ENCODE measurements at places on chromosomes 12 and 14. TPM values are rescaled to one million over a fixed set of nuclear protein-coding genes. Genes with fewer than 3 reads are reported as not detected.

Gene PCNX1
- total RNA-seq, result 42.6 TPM

Gene GLIPR1L1
- total RNA-seq, result not detected

Gene LUM
- 172 TPM for total RNA-seq

Gene FOXM1
- 2.6 TPM for total RNA-seq

DNA sequence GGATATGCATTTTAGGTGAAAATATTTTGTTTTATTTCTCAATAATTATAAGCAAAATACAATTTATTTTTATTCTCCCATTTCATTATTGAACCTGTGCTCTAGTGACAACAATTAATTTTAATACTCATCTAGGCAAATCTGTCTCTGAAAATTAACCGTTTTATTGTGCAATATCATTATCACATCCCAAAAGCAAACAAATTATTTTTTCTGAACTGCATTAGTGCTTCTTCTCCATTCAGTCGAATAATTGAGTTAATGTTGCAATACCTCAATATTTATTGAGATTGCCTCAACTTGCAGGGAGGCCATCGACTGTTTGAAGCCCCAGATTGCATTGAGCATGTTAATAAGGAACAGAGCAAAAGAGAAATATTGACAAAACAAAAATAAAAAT is 303.2 kb upstream of the LRFN5 start:
- no peak for DNase-seq

GRCh38 chr12:129127211-129127610 is 273.9 kb downstream of the GLT1D1 start:
- DNase-seq, result no peak

DNA sequence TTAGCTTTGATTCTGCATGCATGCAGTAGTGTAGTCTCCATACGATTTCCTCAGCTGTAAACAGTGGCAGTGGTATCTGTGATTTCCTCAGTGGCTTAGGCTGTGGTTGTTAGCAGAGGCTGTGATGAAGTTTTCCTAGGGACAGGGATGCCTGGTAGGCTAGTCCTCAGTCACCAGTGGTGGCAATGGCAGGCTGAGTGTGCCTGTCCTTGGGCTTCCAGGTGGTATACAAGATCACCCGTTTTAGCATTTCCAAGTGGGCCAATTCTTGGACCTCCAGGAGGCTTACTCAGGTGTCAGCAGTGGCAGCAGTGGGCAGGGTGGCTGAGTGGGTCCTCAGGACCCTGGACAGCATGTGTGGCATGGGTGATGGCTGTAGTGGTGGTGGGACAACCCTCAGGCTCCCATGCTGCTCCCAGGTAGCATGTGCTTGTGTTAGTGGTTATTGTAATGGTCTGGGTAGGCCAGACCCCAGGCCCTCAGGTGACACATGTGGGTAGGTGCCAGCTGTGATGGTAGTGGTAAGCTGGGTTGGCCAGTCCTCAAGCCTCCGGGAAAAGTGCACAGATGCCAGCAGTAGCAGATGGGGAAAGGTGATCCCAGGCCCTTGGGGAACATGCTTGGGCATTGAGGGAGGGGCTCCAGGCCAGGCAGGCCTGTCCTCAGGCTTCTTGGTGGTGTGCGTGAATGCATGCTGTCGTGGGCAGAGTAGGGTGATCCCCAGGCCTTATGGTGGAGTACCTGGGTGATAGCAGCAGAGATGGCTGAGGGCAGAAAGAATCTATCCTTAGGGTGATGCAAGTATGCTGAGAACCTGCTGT is 146.5 kb downstream of the PAPOLA start:
- DNase-seq, result peak; percentile 8

DNA sequence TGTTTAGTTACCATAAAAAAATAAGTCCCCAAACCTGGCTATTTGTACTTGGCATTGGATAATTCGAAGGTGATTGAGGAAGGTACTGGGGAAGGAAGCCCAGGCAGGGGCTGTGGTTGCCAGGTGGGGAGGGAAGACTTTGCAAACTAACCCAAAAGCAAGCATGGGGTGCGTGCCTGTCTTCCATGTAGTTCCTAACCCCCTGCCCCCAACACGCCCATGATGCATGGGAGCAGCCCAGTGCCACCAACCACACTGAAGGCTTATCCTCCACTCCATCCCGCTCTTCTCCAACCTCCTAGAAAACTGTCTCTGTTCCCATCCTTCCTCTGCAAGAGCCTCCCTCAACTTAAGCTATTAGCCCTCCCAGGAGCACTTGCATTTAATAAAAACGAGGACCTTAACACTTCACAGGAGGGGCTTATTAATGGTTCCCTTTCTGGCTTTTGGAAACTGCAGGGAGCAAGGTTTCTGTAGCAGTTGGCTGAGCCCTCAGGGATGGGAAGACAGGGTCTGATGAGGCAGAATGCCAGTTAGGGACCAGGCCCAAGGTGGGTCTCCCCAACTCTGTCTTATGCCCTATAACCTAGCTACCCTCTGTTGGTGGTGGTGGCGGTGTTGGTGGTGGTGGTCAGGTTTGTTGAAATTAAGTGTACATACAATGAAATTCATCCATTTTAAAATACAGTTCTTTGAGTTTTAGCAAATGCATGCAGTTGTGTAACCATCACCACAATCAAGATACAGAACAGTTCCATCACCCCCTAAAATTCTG is 96.0 kb downstream of the ZFP36L1 start:
- DNase-seq, result no peak

DNA sequence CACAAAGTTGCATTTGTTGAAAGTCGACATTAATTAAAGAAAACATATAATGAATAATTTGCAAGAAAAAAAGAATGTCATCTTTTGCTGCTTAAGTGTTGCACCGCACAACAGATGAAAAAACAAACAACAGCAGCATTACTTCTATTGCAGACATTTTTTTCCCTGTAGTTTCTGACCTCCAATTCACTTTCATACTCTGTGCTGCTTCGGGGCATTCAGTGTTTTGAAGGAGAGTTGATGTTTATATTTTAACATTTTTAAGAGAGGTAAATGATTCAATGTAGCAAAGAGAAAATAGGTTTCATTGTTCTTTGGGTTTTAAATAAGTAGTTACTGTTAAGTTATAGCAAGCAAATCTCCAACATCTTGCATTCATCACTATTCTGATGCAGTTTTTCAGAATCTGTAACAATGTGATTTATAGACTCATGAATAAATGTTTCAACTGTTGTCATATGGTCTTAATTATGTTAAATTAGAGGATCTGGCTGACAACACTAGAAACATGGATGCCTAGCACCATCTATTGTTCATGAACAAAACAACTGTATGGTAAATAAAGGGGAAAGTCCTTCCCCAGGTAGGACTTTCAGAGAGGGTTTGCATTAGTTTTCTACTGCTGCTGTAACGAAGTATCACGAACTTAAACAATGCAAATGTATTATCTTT is 168.1 kb downstream of the BCAT1 start:
- no peak for DNase-seq

GRCh38 chr12:126998747-126999285 is 1268.2 kb upstream of the TMEM132C start:
- DNase-seq, result no peak

- no peak for DNase-seq
These were observed 45.6 kb downstream of the SCAF11 start for GRCh38 chr12:45944771-45945170.

GRCh38 chr12:53561590-53561953 is 54.3 kb upstream of the NPFF start:
- DNase-seq, result no peak

DNA sequence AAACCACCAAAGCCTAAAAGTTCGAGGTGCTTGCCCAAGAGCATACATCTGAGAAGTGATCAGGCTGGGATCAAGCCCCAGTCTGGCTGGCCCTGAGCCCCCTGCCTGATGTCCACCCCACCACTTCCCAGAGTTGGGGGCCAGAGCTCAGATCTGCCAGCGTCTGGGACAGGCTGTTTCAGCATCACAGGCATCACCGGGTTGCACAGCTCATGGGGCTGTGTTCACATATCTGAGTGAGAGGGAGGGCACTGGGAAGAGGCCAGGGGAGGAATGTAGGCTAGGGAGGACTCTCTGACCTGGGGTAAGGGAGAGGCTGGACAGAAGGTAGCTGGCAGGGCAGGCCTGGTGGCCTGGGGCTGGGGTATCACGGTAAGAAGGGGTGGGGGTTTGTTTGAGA is 6.0 kb downstream of the TGM1 start:
- DNase-seq, result no peak

DNA sequence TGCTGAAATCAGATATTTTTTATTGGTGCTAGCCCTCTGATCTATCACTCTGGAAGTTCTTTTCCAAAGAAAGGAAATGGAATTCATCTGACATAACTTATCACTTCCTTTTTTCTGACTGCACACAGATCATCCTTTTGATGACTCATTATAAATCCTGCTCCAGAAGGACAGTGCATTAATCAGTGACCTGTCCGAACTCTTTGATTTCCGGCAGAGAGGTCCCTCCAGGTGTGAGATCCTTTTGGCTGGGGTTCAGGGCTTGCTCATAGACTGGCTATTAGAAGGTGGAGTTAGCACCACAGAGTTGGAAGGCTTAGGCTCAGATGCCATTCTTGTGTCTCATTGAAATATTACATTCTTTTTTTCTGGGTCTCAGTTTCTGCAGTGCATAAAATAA is 328.2 kb downstream of the ZFP36L1 start:
- no peak for DNase-seq

DNA sequence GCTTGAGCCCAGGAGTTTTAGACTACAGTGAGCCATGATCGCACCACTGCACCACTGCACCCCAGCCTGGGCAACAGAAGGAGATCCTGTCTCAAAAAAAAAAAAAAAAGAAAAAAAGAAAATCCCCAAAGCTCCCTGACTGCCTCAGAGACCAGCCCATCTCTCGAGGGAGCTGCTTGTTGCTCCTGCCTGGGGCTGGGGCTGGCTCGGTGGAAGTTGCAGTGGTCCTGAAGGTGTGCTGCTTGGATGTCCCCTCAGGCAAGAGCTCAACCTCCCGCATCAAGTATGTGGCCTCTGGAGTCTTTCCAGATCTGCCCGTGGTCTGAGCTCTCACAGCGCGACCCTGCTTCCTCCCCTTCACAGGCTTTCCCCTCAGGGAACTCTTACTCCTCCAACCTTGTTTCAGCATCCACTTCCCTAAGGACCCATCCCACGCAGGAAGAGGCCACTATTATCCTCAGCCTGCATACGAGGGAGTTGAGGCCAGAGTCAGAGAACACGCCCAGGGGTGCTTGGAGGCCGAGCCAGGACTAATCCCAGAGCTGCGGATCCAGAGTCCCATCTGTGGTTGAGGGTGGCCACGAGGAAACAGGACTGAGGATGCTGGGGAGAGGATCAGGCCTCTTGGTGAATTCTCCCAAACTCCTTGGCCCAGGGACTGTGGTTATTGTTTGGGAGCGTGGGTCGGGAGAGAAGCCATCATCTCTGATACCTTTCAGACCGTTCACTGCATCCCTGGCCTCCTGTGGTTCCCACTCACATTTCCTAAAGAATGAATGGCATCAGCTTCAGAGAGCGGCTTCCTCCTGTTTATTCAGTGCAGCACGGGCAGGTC is 624.6 kb downstream of the AACS start:
- DNase-seq, result no peak

DNA sequence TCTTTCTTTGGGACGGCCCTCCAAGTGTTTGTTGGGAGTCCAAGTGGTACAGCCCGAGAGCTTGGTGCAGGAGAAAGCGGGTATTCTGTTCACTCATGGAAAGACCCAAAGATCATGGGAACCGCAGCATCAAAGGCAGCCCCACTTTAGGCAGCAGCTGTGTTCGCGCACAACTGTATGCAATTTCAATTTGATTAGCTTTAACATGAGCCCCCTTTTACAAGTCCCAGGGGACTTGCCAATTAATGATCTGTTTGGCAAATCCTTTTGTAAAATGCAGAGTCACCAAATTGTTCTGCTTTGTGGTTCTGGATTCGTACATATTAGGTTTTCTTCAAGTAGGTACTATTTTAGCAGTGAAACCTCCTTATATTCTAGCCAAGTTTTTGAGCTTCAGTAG is 217.7 kb downstream of the AACS start:
- DNase-seq, result no peak

DNA sequence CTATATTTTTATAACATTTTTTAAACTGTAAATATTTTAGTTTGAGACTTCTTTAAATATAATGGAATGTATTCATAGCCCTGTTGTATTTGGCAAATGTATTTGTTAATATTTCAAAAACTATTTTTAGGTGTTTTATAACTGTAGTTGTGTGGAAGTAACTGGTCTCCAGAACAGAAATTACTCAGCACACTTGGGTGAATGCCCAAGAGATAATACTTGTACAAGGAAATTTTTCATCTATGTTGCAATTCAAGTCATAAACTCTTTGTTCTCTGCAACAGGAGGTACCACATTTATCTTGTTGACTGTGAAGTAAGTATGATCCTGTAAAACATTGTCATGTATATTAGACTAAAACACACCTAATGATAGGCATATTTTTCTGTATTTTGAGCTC is 72.8 kb downstream of the SLCO1B3 start:
- DNase-seq, result peak; percentile 30

- DNase-seq, result no peak
These were observed 121.7 kb downstream of the SLC38A1 start for GRCh38 chr12:46147144-46147543.

DNA sequence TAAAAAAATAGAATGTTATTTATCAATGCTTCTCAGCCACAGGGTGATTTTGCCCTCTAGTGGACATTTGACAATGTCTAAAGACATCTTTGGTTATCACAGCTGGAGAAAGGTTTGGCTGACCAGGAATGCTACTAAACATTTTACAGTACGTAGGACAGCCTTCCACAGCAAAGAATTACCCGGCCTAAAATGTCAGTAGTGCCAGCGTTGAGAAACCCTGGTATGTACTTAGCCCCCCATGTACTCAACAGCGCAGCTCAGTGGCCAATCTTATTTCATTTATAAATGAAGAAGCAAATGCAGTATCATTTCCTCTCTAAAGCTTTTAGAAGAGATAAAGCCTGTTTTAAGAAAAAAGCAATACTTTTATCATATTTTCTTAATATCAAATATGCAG is 5.8 kb downstream of the MARK3 start:
- DNase-seq, result no peak

DNA sequence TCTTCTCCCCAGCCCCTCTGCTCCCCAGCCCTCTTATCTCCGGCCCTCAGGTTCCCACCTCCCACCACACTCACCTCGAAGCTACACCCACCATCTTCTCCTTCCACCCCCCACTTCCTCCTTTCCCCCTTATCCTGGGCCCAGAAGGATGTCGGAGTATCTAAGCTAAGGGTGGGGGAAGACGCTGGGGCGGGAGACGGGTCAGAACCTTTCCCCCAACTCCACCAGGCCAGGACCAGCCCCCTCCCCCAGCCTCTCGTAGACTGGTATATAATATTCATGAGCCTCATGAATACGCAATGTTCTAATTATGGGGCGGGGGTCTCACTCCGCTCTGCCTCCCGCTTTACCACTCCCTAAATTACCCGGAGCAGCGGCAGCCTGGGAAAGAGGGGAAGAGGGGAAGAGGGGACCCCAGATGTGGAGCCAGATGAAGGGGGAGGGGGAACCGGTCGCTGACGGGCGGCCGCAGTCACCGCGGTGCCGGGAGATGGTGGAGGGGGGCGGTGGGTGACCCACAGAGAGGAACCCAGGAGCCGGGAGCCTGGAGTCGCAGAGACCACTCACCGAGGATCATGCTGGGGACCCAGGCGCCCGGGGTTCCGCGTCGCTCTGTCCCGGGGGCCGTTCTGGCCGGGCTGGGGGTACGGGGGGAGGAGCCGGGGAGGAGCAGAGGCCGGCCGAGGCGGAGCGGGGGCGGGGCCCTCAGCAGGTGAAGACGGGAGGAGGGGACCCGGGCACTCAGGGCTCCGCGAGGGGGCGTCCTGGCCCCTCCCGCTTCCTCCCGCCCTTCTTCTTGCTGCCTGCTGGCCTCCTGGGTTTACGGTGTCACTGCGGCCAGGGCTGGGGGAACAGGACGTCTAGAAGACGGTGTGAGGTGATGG is 6.4 kb upstream of the ZNF385A start:
- no peak for DNase-seq
